ENCODE measurements at places on chromosomes 1 and 21.
A peak's percentile ranks its signal among the peaks of the same experiment; 100 is the strongest.

DNA sequence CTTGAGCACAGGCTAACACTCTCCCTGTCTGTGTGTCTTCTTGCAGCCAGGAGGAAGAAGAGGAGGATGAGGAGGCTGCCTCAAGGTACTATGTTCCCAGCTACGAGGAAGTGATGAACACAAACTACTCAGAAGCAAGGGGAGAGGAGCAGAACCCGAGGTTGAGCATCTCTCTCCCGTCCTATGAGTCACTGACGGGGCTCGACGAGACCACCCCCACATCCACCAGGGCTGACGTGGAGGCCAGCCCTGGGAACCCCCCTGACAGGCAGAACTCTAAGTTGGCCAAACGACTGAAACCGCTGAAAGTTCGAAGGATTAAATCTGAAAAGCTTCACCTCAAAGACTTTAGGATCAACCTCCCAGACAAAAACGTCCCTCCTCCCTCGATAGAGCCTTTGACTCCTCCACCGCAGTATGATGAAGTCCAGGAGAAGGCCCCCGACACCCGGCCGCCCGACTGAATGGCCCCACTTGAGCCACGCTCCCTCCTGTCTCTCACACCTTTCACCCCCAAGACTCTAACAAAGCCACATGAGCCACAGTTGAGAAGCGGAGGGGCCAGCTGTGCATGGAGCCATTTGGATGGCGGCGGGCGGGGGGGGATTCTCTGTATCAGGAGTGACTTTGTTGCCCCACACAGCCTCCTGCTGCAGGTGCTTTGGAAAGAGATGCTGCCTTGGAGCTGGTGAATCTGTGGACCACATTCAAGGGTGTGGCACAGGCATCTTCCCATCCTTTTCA is 27.6 kb upstream of the FHAD1 start:
- DNase-seq = no peak

DNA sequence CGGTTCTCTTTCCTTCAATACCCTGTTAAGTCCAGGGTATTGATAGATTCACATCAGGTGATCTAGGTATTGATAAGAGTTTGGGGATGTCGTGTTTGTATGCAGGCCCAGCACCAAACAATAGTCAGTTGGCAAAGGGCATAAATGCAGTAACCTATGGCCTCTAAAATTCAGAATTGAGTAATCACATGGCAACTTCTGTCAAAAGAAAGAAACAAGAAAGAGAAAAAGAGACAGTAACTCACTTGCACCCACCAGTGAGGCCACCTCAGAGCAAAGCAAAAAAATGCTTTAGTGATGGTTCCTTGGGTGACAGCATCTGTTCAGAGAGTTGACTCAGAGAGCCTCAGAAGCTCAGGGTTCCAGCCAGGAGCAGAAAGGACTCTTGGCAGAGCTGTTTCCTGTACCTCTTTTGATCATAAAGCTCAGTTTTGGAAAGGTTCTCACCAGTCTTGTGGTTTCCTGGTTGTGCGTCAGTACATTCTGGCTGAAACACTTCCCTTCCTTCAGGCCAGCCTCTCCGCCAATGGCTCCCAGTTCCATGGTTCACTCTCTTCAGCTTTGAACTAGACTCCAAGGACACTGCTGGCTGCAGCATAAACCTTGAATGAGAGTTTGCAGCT is 70.1 kb upstream of the GORAB start:
- DNase-seq = no peak

- no peak for DNase-seq
Measured at GRCh38 chr1:93988634-93989350, 79.6 kb upstream of the GCLM start.

GRCh38 chr1:167429612-167430011 is 88.7 kb downstream of the CD247 start:
- no peak for DNase-seq

DNA sequence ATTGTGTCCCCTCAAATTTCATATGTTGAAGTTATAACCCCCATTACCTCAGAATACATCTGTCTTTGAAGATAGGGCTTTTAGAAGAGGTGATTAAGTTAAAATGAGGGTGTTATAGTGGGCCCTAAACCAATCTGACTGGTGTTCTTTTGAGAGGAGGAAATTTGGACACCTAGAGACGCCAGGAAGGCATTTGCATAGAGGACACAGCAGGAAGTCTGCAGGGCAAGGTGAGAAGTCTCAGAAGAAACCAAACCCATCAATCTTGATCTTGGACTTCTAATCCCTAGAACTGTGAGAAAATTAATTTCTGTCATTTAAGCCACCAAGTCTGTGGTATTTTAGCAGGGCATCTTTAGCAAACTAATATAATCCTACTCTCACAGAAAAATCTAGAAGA is 13.0 kb downstream of the GOLPH3L start:
- DNase-seq = peak; percentile 70

DNA sequence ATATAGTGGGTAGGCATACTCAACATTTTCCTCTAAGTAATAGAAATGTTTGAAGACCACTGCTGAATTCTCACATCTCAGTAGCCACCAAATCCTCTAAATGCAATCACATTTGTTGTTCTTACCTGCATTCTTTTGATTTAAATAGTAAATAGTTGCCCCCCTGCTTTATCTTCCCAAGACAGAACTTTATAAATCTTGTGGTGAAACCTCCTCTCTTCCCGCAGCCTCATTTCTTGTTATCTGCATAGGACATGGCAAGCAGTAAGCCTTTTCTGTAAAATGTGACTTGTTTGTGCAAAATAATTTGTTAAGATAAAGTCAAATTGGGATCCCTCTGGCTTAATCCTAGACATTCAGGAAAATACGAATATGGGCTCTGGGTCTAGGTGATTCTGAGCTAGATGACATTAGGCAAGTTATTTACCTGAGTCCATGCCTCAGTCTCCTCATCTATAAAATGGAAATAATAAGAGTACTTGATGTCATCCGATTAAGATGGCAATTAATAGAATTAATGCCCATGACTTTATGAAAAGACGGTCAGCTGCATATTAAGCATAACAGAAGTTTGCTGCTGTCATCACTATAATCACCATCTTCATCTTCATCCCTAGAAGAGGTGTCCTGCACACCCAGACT is 77.7 kb downstream of the LRRC8C start:
- no peak for DNase-seq

DNA sequence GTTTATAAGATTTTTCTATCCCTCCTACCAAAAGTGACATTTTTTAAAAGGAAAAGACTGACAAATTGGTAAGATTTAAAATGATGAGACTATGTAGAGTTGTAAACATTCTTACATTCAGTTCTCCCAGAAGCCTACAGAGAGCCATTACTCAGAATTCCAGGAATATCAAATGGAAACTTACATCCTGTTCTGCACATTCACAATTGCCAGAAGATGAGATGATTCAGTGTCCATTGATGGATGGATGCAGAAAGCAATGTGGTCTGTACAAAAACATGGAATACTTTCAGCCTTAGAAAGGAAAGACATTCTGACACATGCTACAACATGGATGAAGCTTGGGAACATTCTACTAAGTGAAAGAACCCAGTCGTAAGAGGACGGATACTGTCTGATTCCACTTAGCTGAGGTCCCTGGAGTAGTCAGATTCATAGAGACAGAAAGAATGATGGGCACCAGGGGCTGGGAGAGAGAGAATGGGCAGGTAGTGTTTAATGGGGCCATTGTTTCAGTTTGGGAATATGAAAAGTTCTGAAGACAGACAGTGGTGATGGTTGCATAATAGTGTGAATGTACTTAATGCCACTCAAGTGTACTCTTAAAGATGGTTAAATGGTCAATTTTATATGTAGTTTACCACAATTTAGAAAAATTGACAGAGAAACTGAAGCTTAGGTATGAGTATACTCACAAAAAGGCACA is 16.6 kb downstream of the MX1 start:
- no peak for DNase-seq

DNA sequence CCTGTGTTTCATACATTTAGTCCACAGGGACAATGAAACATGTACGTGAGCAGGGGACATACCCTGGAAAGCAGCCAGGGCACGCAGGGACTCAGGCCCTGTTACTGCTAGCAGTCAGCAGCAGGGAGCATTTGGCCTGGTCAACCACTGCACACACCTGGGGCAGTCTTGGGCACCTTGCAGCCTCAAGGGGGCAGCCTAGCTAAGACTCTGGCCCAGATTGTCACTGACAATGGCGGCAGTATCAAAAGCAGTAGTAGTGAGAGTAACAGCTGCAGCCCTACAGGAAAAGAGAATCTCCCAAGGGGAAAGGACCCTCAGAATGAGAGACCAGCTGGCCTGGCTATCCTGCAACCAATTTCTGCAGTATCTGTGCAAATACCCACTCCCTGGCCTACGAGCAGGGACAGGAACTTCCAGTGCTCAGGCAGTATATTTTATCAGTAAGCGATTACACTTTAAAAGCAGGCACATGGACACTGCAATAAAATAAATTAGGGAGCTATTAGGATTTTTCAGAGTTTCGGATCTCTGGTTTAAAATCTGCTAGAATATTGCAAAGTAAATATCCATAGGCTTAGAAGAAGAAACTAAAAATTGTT is 475.6 kb downstream of the LTN1 start:
- peak; percentile 91 for DNase-seq

GRCh38 chr1:188140958-188141357 is 1312.2 kb downstream of the PLA2G4A start:
- no peak for DNase-seq

DNA sequence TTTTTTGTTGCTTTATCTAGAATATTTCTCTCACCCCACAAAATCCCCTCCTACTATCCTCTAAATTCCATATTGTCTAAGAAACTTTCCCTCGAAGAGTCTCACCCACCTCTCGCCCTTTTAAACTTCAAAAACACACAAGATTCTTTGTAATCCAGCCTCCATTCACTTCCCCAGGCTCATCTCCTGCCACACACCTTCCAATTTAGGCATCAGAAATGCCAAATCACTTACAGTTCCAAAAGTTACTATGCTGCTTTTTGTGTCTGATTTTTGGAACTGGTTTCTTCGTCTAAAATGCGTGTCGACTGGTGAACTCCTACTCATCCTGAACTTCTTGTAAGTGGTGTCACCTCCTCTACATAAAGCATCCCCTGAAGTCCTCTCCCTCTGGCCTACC is 482.4 kb upstream of the CAMK1G start:
- DNase-seq = no peak

DNA sequence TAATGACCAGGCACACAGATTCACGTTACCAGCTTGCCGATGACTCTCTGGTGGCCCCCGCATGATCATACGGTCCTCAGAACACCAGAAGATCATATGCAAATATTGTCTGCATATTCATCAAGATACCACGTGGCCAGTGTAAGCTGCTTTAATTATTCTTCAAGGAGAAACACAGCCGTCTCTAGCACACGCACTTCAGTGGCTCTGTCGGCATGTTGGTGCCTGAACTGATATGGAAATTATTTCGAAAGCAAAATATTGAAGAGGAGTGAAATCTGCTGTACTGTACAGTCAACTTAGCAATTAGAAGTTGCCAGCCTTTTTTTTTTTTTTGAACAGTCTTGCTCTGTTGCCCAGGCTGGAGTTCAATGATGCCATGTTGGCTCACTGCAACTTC is 5.9 kb upstream of the KIF26B start:
- no peak for DNase-seq

- DNase-seq = no peak
Measured at GRCh38 chr1:25526753-25527152, 16.7 kb upstream of the LDLRAP1 start.

DNA sequence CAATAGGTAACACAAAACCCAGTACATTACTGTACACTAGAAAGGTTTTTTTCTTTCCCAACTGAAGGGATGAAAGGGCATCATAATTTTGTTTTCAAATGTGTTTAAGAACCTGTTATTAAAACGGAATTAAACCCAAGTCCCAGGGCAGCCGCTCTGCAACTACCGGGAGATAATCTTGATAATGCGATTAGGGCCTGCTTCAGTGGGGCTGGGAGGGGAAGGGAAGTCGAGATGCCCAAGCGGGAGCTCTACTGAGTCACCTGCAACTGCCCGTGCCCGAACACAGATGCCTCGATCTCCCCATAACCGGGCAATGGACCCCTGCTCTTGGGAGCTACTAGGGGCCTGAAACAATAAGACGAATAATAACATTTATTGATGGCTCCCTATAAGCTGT is 61.4 kb downstream of the KAZN start:
- no peak for DNase-seq

- DNase-seq = peak; percentile 3
Measured at GRCh38 chr1:96363826-96364225, 357.8 kb upstream of the PTBP2 start.

DNA sequence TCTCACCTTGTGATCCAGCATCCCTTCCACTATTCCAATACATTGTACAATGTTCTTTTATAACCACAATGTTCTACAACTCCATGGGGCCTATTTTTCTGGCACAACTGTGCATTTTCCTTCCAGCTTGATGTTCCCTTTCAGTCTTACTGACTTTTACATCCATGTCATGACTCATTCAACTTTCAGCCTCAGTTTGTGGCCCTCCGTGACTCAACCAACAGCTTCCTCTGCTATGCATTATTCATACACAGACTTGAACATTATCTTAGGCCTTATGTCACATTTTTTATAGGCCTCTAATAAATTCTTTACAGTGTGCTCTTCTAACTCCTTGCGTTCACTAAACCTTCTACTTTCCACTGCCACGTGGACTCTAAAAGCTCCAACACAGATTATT is 119.4 kb upstream of the PRMT6 start:
- no peak for DNase-seq

GRCh38 chr1:201893431-201893830 is 4.7 kb downstream of the SHISA4 start:
- DNase-seq = no peak

DNA sequence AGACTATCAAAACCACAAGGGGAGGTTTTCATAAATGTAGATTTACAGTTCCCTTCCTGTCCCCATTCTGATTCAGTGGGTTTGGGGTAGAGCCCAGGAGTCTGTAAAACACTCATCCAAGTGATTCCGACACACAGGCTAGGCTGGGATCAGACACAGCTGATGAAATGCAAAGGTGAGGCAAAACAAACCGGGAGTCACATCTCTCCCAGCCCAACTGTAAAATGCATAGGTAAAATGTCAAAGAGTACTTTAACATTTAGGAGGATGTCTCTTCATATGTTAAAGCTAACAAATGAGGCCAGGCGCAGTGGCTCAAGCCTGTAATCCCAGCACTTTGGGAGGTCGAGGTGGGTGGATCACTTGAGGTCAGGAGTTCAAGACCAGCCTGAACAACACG is 45.0 kb downstream of the ZNF281 start:
- peak; percentile 78 for DNase-seq

GRCh38 chr21:28174701-28175100 is 818.0 kb downstream of the LTN1 start:
- DNase-seq = no peak

DNA sequence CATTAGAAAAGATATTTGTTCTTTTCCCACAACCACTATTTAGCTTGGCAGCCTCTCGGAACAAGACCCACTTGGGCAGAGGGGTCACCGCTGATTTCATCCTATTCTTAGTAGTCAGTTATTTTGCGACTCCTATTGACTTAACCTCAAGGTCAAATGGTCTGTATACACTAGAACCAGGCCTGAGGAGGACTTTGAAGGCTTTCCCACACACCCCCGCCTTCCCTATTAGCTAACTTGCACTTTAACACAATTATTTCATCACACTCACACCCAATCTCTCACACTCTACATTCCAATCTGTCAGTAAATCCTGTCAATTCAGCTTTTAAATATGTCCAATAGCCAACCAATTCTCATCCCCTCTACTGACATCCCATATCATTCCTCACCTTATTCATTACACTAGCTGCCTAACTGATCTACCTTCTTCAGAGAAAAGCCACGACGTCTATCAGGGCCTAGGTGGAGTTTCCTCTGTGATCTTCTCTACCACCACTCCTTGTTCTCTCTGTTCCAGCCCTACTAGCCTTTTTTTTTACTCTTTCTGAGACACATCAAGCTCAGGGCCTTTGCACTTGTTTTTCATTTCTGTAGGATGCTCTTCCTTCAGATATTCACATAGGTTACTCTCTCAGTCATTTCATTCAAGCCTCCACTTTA is 1.0 kb upstream of the NIBAN1 start:
- DNase-seq = no peak

- no peak for DNase-seq
Measured at GRCh38 chr1:62725255-62725654, 37.1 kb upstream of the DOCK7 start.

All from mesendoderm (in vitro differentiated cells).